HCT116 (cell line): ENCODE measurements at places on chromosomes 1 and 21. TPM values are rescaled to one million over a fixed set of nuclear protein-coding genes. Genes with fewer than 3 reads are reported as not detected.

DNA sequence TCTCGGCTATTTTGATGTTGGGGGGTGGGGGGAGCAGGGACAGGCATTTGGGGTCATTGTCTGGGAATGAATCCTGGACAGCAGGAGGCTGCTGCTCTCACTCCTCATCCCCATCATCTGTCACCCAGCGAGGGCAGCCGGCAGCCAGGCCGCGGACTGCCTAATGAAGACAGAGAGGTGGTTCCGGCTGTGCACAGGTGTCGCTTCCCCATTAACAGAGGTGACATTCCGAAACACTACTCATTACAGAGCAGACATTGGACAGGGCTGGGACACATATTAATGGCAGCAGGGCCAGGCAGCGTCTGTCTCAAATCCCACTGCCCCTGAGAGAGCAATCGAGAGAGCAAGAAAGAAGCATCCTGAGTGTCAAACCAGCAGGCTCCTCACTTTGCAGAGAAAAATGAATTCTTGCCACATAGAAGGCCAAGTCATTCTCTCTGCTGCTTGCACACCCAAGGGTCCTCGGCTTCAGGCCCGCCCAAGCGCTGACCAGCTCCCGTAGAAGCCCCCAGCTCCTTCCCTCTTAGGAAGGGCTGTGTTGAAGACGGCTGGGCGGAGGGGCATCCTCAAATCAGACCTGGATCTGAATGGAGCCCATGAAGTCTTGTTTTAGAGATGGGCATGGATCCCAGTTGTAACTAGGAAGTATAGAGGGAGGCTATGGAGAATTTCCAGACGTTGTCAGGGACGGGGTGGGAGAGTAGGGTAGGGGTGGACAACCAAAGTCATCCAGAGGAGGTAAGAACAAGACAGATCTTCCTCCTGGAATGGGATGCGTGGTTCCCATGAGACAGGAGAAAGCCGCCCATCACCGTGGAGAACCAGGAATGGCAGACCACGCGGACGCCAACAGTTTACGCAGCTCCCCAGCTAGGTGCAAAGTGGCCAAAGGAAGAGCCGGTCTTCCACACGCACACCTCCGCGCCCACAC, 8.2 kb upstream of the LEMD1 start:
- DNase-seq: no peak

DNA sequence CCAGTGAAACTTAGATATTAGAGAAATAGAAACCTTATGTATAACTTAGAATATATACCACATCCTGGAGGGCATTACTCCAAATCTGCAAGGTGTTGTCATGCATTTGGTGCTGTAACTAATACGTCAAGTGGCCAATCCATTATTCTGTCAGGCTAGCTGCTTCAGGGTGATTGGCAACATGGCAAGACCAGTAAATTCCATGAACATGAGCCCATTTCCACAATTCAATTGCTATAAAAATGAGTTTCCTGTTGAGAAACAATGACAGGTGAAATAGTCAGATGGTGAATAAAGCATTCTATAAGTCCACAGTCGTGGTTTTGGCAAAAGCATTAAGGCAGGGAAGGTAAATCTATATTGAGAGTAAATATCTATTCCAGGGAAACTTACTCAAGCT, 566.0 kb downstream of the ADGRL2 start:
- no peak for DNase-seq

GRCh38 chr1:51192213-51192843, 43.7 kb upstream of the RNF11 start:
- peak; percentile 63 for DNase-seq

- no peak for DNase-seq
These were observed 4.5 kb downstream of the EPHX1 start for GRCh38 chr1:225814381-225814780.

DNA sequence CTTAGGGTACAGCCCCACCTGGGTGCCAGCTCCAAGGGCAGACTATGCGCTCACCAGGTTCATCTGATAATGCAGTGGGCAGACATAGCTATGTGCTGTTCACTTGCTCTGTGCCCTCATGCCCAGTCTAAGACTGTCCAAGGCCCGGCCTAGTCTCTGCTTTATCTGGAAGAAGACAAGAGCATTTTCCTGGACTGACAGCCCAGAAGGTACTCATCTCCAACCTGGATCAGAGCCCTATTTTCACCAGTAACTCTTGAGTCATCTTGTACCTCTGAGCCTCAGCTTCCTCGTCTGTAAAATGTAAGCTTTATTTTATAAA, 28.5 kb upstream of the LRRC8C start:
- DNase-seq: no peak

DNA sequence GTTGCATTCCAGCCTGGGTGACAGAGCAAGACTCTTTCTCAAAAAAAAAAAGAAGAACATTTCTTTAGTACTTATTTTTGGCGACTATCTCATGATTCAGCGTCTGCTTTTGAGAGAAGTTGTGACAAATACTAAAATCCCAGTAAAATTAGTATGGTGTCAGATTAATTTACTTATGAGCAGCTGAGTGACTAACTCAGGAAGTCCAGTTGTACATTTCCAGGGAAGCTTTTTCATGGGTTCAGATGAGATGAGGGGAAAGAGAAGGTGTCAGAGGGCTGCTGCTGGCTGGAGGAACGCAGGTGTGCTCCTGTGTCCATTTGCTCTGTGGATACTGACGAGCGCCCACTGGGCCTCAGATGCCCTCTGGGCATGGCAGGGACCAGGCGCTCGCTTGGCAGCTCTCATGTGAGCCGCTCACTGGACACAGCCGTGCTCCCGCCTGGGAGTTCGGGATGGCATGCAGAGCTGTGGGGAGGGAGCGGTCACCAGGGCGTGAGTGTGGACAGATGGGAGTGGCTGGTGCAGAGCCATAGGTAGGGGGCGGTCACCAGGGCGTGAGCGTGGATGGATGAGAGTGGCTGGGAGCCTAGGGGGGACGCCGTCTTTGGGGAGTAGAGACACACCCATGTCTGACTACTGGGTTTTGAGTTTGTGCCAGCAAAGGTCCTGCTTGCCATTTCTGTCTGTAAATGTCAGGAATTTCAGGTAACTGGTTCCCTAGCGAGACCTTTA, 55.0 kb downstream of the ADARB1 start:
- no peak for DNase-seq

DNA sequence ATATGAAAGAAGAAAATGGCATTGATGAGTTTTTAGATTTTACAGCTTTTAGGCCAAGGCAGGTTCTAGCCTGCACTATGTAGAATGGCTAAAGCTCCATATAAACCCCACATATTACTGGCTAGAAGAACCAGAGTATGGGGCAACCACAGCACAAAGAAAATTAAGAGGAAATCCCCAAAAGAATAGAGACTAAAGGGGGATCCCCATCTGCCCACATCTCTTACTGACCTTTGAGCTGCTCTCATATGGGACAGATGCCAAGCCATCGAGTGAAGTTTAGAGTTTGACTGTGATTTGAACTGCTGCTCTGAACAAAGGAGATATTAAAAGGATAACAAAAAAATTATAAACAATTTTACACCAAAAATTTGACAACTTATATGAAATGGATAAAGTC, 102.2 kb upstream of the HAO2 start:
- DNase-seq: no peak

DNA sequence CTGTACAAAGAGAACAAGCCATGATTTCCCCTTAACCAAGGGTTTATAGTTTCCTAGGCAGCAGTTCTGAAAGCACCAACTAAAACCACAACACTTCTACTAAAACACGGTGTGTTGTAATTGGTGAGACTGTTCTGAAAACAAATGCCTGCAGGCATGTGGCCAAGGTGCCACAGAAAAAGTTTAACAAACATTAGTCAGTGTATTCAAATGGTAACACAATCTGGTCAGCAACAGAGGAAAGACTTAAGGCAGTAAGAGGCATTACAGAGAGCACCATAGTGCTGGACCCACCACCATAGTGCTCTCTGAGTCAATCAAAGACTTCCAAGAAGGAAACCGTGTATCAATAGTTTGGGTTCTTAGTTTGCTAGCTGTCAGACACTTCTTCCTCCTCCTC, 16.7 kb downstream of the SNIP1 start:
- DNase-seq: no peak

DNA sequence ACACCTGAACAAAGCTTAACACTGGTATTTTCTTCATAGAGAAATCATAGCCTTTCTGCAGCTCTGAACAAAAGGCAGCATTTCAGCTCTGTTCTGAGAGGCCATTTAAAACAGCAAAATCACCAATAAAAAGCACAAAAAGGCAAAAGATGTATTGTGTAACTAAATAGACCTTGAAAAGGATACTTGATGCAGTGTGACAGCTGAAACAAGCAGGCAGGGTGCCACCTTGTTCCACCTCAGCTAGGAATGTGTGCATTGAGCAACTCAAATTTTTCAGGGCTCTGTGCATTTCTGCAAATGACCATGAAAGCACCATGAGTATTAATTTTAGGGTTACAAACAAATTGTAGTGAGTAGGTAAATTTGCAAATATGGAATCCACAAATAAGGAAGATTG, 65.8 kb downstream of the RHOU start:
- DNase-seq: no peak

DNA sequence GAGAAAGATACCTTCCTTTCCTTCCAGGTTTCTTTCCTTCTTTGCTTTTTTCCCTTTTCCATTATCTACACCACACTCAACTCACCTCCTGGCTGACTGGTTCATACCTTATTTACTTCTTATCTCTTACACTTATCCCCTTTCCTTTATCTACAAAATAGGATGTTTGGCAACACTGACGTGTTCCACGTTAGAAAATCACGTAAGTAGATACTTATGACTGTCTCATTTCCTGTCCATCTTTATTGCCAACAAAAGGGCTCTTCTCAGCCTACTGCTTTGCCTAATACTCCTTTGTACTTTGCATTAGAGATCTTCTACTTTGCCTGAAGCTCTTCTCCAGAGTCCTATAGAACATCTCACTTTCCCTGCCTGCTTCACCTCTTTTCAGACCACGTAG, 25.1 kb downstream of the SYNJ1 start:
- DNase-seq: no peak

DNA sequence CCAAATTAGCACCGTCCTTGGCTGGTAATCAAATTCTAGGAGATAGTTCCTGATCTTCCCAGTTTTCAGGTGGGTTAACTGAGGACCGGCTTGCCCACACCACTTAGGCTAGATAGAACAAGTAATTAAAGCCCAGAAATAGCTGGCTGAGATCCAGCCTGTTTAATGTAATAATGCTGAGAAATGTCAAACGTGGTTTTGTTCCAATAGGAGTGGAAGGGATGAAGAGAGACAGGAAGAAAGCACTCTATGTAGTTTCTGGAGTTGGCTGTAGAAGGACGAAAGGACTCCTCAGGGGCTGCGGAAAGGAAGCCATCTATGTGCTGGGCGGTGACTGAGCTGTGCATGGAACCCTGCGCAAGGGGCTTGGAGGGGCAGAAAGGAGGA, 18.6 kb downstream of the NAV1 start:
- no peak for DNase-seq

- no peak for DNase-seq
These were observed 32.3 kb downstream of the MAN1C1 start for GRCh38 chr1:25648681-25649440.

DNA sequence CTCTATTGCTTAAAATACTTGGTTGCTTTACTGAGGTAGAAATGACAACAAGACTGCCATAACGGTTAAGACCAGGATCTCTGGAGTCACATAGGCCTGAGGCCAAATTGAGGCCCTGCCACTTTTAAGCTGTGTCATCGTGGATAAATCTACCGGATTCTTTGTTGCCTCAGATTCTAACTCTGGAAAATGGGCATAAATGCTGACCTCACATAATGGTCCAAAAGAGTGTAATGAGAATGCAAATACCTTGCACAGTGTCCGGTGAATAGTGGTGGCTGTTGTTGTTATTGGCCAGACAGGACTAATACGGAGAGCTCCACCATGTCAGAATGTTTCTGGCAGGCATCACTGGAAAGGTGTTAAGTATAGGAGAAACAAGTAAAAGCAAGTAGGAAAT, 346.1 kb downstream of the LMO4 start:
- DNase-seq: no peak

GRCh38 chr1:27862671-27863537, 9.4 kb upstream of the THEMIS2 start:
- no peak for DNase-seq

- DNase-seq: peak; percentile 38
These were observed 6.1 kb downstream of the B3GALT6 start for GRCh38 chr1:1237874-1238701.

DNA sequence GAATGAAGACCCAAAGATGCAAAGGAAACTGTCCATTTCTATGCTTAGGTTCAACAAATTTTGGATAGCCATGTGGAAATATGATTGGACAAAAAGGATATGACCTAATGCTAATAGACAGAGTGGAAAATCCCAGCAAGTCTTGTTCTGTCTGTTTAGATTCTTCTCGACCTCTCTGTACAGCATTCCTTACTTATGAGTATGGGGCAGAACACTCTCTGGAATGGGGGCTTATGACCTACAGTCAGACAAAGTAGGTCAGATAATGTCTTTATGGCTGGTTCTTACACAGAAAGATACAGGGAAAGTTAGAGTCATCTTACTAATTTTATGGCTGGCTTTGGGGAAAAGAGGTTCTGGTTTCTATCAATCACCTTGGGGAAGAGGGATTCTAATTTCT, 2.8 kb downstream of the GCSAML start:
- DNase-seq: no peak

- DNase-seq: no peak
These were observed 12.6 kb upstream of the RSPO1 start for GRCh38 chr1:37647281-37647680.

- no peak for DNase-seq
These were observed 150.9 kb downstream of the HLX start for GRCh38 chr1:221029981-221030649.

Gene AKR7A3
- 1.7 TPM for total RNA-seq

Gene STX12
- 27.6 TPM for total RNA-seq

Gene ZNF648
- total RNA-seq: 0.57 TPM

Gene FCRL6
- total RNA-seq: not detected

Gene CTXND2
- not detected for total RNA-seq

Gene KCNJ10
- 0.57 TPM for total RNA-seq

Gene COL6A1
- total RNA-seq: 87.5 TPM

Gene CD52
- total RNA-seq: 2.0 TPM
